ENCODE measurements at places on chromosomes 2 and 18. TPM values are rescaled to one million over a fixed set of nuclear protein-coding genes. Genes with fewer than 3 reads are reported as not detected.

The GNLY gene
- total RNA-seq, result 21.9 TPM

The SLC14A1 gene
- 6.0 TPM for total RNA-seq

DNA sequence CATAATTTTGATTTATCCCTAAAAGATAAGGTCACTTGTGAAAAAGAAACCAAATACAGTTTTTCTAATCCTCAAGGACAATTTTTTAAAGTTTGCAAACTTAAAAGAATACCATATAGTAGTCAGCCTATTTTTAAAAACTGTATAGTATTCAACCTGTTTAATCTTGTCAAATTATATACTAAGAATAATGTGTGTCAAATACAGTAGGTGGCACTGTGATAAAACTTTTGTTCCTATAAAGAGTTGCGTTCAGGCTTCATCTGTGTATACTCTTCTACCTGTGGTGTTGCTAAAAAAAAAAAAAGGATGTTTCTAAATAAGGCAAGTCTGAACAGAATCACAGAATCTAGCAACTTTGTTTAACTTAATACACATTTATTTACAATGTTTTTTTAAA, 68.6 kb downstream of the CCDC138 start:
- H3K27me3 ChIP-seq, result no peaks in the 10 kb centered on the region
- H3K27ac ChIP-seq, result no peak overlapping the region
- H3K4me3 ChIP-seq, result no peak overlapping the region
- no peak for DNase-seq
- H3K36me3 ChIP-seq, result peaks cover 49% of the 10 kb centered on the region

DNA sequence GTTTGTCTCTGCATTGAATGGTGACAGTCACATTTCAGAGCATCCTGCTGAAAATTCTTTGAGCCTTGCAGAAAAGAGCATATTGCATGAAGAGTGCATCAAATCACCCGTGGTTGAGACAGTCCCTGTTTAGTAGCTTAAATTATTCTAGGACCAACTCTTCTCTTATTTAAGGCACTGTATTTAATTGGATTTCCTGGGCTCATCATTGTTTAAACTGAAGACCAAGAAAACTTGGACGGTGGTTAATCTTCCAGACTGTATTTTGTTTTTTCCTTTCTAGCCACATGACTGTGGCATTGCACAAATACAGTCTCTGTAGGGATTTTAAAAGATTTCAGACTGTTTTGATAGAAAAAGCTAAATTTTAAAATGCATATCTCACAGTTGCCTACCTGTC, 114.4 kb downstream of the GALNT3 start:
- no peak overlapping the region for H3K27ac ChIP-seq
- H3K36me3 ChIP-seq, result no peaks in the 10 kb centered on the region
- H3K4me1 ChIP-seq, result no peaks in the 10 kb centered on the region

GRCh38 chr2:39264733-39265132, 21.0 kb upstream of the CDKL4 start:
- H3K27ac ChIP-seq, result no peak overlapping the region
- DNase-seq, result no peak
- peaks cover 17% of the 10 kb centered on the region for H3K4me1 ChIP-seq
- no peaks in the 10 kb centered on the region for H3K27me3 ChIP-seq

GRCh38 chr2:150137338-150138069, 350.0 kb downstream of the RND3 start:
- no peak overlapping the region for H3K27ac ChIP-seq
- DNase-seq, result no peak
- peaks cover 2% of the 10 kb centered on the region for H3K4me1 ChIP-seq
- no peaks in the 10 kb centered on the region for H3K36me3 ChIP-seq
- H3K27me3 ChIP-seq, result no peaks in the 10 kb centered on the region

GRCh38 chr18:413233-413632, 87.3 kb downstream of the COLEC12 start:
- no peaks in the 10 kb centered on the region for H3K36me3 ChIP-seq
- no peak overlapping the region for H3K4me3 ChIP-seq
- no peak overlapping the region for H3K27ac ChIP-seq
- peaks cover 10% of the 10 kb centered on the region for H3K4me1 ChIP-seq

All from activated T-helper 2 cell treated with anti-CD3 and anti-CD28 coated beads, Interferon-gamma antibody, Interleukin-2, Interleukin-4, amounts not matched to agents 10 μg/mL and 5 μg/mL and 100 μg/mL, durations not matched to agents 14 hours and 24 hours and 36 hours (primary cell).